Mucosa of gallbladder (tissue), 1 donor: ENCODE measurements at places on chromosomes 2 and 18.

- no peak for DNase-seq
Measured at GRCh38 chr2:169716238-169716886, 17.3 kb upstream of the KLHL23 start.

DNA sequence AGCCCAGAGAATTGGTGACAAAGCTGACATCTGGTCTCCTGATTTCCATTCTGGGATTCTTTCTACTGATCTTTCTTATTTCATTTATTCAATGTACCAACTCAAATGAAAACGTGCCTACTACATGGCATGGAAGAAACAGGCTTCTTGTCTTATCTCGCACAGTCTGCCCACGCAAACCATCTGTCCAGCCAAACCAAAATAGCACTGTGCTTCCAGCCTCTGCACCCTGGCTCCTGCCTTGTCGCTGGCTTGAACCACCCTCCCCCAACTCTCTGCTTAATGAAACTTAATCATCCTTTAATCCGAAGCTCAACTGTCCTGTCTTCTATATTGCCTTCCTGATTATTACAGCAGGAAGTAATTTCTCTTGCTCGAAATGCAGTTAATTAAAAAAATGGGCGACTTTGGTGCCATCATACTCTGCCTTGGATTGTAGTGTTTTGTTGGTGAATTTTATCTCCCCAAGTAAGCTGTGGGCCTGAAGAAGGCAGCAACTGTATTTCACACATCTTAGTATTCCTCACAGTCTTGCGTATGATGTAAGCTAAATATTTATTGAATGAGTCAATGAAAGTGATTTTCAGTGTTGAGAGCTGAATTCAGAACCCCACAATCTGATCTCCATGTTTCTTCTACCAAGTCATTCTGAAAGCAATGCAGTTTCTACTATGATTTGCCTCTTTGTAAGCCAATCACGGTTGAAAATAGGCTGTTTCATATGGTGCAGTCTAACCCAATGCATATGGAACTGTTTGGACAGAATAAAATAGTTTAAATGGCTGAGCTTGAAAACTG is 190.8 kb downstream of the TMEM247 start:
- no peak for DNase-seq

DNA sequence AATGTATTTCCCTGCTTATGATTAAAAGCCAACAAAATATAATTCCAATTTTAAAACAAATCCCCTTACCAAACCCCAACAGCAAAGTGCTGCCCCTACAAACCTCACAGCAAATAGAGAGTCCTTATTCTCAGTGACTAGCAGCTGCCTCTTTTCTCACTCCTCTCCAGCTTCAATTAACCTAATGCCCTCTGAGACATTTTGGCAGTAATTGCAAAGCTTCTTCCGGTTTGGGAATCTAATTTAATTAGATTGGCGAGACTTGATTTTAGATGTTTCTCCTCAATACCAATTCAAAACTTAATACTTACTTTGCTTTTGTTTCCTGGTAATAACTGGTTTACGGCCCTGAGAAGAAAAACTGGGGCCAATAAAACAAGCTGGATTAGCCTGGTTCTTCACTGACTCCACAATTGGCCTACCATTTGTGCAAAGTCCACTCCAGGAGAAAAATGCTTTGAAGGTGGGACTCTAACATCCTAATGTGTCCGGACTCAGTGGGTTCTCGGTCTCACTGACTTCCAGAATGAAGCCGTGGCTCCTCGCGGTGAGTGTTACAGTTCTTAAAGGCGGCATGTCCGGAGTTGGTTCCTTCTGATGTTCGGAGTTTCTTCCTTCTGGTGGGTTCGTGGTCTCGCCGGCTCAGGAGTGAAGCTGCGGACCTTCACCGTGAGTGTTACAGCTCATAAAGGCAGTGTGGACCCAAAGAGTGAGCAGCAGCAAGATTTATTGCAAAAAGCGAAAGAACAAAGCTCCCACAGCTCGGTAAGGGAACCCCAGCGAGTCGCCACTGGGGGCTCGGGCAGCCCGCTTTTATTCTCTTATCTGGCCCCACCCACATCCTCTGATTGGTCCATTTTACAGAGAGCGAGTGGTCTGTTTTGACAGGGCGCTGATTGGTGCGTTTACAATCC is 52.8 kb downstream of the SLC35F5 start:
- no peak for DNase-seq

- no peak for DNase-seq
Measured at GRCh38 chr18:3902676-3903075, 452.7 kb downstream of the TGIF1 start.

DNA sequence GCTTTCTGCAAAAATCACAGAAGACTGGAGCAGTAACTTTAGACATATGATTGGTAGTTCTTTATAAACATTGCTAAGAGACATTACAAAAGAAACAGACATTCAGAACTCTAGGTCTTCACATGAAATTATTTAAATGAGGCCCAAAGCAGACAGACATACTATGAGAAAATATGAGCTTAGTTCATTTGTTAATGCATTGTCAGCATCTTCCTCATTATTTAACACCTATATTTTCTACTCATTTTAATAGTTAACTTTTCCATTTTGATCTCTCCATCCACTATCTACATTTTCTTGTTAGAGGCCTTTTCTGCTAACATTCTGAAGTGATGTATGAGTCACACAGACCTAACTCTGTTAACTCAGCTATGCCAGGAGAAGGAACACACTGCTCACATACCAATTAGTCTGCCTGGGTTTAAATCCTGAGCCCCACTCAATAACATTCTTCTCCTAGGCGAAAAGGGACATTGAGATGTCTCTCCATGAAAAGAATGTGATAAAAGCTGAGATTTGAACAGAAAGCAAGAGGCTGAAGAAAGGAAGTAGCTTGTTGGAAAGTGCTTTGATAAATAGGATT is 400.3 kb upstream of the PKDCC start:
- DNase-seq = no peak

GRCh38 chr2:130846233-130846632 is 9.5 kb downstream of the ARHGEF4 start:
- DNase-seq = no peak

DNA sequence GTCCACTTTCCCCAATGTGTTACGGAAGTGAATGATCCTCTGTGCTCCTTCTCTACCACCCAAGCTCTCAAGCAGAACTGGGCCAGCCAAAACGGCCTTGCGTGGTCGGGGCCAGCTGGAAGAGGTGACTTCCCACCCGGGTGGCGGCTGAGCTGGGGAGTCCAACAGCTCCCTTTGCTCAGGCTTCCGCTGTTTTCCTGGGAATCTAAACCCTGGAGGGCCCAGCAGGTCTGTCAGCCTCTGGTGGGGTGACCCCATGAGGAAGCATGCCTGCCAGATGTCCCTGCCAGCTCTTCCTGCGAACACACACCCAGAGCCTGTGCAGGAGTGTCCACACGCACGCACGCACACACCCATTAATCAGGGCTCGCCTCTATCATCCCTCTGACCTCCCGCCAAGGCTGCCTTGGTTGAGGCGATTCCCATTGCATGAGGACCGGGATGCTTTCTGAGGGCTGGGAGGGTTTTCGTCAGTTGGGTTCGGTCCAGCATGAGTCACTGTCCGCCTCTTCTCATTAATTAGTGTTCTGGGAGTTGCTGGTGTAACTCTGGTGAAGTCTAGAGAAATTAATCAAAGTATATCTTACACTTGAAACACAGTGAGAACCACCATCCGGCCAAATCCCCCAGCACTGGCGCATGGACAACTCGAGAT is 90.6 kb downstream of the TWIST2 start:
- peak; percentile 60 for DNase-seq

DNA sequence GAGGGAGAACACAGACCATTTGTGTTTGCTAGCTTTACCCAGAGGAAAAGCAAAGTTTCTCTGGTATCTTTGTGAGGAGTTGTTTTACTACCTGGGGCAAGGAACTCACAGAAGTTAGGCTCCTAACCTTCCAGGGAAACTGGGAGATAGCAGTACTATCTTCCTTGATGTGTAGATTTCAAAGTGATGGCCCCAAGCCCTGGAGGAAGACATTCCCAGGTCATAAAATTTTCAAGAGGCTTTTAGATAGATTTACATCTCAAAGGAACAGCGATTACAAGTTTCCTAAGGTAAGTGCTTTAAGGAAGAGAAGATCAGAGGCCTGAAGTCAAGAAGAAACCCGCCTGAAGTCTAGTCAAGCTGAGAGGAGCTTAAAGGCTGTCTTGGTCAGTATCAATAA is 1187.8 kb upstream of the TMEFF2 start:
- DNase-seq = no peak

GRCh38 chr2:7845332-7845731 is 836.5 kb upstream of the ID2 start:
- no peak for DNase-seq

GRCh38 chr2:98772536-98772935 is 41.6 kb upstream of the MGAT4A start:
- no peak for DNase-seq

DNA sequence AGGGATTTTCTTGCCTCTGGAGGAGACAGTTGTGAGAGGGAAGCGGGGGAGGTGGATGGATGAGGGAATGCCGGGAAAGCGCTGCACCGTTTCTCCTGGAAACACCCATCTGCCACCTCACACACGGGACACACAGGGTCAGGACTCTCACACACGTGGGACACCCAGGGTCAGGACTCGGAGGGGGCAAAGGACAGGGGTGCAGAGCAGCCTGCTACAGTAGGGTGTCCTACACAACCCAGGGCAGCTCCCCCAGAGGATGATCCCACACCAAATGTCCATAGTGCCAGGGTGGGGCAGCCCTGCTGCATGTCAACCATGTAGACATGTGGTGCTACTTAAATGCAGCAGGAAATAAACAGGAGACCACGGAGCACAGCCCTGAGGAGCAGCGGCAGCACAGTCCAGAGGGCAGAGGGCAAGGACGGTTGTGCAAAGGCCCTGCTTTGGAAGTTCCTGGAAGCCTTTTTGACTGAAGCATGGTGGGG is 5.1 kb downstream of the RAMP1 start:
- DNase-seq = no peak

GRCh38 chr2:205054789-205055188 is 509.5 kb downstream of the PARD3B start:
- DNase-seq = no peak

DNA sequence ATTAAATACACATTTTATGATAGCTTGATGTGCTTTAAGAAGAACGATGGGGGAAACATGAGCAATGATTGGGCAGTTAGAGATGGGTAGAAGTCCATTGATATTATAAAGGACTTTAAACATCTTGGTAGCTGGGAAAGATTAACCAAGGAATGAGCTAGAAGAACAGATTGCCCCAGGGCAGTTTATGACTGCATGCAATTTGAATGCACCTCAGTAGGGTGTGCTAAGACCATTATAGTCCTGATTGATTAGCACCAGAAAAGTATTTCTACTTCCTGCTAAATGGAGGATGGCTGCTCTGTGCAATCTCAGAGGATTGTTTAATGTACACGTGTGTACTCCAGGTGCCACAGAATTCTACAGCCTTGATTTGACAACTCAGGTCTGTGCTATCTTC is 641.9 kb downstream of the CNTNAP5 start:
- no peak for DNase-seq
